ENCODE measurements at places on chromosomes 12 and 14. TPM values are rescaled to one million over a fixed set of nuclear protein-coding genes. Genes with fewer than 3 reads are reported as not detected.

The AQP5 gene
- not detected for total RNA-seq

The LGR5 gene
- total RNA-seq, result not detected

The CELA1 gene
- not detected for total RNA-seq

The PIANP gene
- not detected for total RNA-seq

The GPD1 gene
- total RNA-seq, result 2.6 TPM

The PAH gene
- not detected for total RNA-seq

The RPL10L gene
- total RNA-seq, result not detected

The RPGRIP1 gene
- total RNA-seq, result not detected

The TAS2R8 gene
- total RNA-seq, result not detected

The NTN4 gene
- 211 TPM for total RNA-seq

The IFT43 gene
- total RNA-seq, result 57.3 TPM

The MUCL1 gene
- not detected for total RNA-seq

The RNASE1 gene
- 387 TPM for total RNA-seq

The WSB2 gene
- 83.3 TPM for total RNA-seq

The CPSF2 gene
- total RNA-seq, result 39.4 TPM

The IFI27 gene
- total RNA-seq, result 142 TPM

The TMPRSS12 gene
- not detected for total RNA-seq

The PPHLN1 gene
- 80.5 TPM for total RNA-seq

The ABHD4 gene
- total RNA-seq, result 34.4 TPM

The MAP3K9 gene
- 2.6 TPM for total RNA-seq

The PLEKHD1 gene
- total RNA-seq, result not detected

The SLCO1B1 gene
- not detected for total RNA-seq

The FOXG1 gene
- not detected for total RNA-seq

The RILPL2 gene
- total RNA-seq, result 3.3 TPM

The ABCC9 gene
- total RNA-seq, result 1.1 TPM
